ENCODE measurements at places on chromosomes 1 and 21. TPM values are rescaled to one million over a fixed set of nuclear protein-coding genes. Genes with fewer than 3 reads are reported as not detected.

DNA sequence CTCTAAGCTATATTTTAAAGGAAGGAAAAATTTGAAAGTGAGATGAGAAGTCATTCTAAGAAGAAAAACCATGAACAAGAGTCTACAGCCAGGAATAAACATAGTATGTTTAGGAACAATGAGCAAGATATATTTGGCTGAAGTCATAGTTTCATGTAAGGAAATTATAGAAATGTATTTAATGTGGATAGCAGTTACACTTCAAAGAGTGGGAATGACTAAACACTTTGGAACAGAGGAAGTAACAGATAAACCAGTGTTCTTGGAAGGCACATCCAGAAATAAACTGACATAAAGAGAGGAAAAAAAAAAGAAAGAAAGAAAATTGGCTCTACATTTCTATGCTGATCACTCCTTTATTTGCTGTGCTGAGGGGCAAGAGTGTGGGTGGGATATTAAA is 18.0 kb downstream of the C8A start:
- no peaks in the 10 kb centered on the region for H3K27me3 ChIP-seq
- no peaks in the 10 kb centered on the region for H3K36me3 ChIP-seq
- no peak overlapping the region for H3K27ac ChIP-seq
- H3K4me1 ChIP-seq: no peaks in the 10 kb centered on the region

DNA sequence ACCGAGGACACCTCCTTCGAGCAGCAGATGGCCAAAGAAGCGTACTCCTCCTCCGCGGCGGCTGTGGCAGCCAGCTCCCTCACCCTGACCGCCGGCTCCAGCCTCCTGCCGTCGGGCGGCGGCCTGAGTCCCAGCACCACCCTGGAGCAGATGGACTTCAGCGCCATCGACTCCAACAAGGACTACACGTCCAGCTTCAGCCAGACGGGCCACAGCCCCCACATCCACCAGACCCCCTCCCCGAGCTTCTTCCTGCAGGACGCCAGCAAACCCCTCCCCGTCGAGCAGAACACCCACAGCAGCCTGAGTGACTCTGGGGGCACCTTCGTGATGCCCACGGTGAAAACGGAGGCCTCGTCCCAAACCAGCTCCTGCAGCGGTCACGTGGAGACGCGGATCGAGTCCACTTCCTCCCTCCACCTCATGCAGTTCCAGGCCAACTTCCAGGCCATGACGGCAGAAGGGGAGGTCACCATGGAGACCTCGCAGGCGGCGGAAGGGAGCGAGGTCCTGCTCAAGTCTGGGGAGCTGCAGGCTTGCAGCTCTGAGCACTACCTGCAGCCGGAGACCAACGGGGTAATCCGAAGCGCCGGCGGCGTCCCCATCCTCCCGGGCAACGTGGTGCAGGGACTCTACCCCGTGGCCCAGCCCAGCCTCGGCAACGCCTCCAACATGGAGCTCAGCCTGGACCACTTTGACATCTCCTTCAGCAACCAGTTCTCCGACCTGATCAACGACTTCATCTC is 106.8 kb upstream of the VAMP3 start:
- H3K4me3 ChIP-seq: no peak overlapping the region
- H3K27ac ChIP-seq: no peak overlapping the region
- H3K36me3 ChIP-seq: no peaks in the 10 kb centered on the region
- H3K27me3 ChIP-seq: no peaks in the 10 kb centered on the region
- H3K4me1 ChIP-seq: no peaks in the 10 kb centered on the region

GRCh38 chr21:42038826-42039425 is 28.8 kb upstream of the ZBTB21 start:
- H3K27me3 ChIP-seq: no peaks in the 10 kb centered on the region
- peaks cover 24% of the 10 kb centered on the region for H3K4me1 ChIP-seq
- no peak overlapping the region for H3K4me3 ChIP-seq
- DNase-seq: peak; percentile 24
- H3K27ac ChIP-seq: peak overlapping the region; percentile 64

GRCh38 chr1:167911413-167911812 is 2.5 kb downstream of the ADCY10 start:
- no peaks in the 10 kb centered on the region for H3K27me3 ChIP-seq
- H3K4me3 ChIP-seq: no peak overlapping the region
- DNase-seq: no peak
- H3K4me1 ChIP-seq: peaks cover 12% of the 10 kb centered on the region
- H3K27ac ChIP-seq: peak overlapping the region; percentile 67

DNA sequence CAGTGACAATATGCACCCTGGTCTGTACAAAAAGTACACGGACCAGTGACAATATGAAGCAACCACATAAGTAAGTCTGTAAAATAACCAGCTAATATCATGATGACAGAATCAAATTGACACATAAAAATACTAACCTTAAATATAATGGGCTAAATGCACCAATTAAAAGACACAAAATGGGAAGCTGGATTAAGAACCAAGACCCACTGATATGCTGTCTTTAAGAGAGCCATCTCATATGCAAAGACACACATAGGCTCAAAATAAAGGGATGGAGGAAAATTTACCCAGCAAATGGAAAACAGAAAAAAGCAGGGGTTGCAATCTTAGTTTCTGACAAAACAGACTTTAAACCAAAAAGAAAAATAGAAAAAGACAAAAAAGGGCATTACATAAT is 70.4 kb upstream of the VCAM1 start:
- H3K4me3 ChIP-seq: no peak overlapping the region
- H3K27me3 ChIP-seq: peaks cover 11% of the 10 kb centered on the region
- DNase-seq: no peak
- H3K4me1 ChIP-seq: no peaks in the 10 kb centered on the region
- no peaks in the 10 kb centered on the region for H3K36me3 ChIP-seq
- no peak overlapping the region for H3K27ac ChIP-seq

DNA sequence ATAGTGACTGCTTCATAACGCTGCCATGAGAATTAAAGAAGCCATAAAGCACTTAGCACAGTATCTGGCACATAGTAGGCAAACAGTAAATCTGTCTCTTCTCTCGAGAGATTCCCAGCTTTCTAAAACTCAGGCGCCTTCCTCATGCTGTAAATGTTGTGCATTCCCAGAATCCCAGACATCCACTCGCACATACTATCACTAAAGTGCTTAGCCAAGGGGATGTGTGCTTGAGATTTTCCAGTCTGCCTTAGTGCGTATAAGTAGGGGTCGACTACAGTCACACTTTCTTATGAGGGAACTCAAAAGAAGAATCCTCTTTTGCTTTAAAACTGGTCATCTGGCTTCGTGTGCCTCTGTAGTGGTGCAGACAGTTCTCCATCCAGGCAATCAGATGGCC is 98.6 kb upstream of the SPATA6 start:
- peaks cover 11% of the 10 kb centered on the region for H3K27me3 ChIP-seq
- H3K4me1 ChIP-seq: peaks cover 7% of the 10 kb centered on the region
- H3K27ac ChIP-seq: no peak overlapping the region
- H3K4me3 ChIP-seq: no peak overlapping the region
- no peak for DNase-seq
- H3K36me3 ChIP-seq: no peaks in the 10 kb centered on the region

DNA sequence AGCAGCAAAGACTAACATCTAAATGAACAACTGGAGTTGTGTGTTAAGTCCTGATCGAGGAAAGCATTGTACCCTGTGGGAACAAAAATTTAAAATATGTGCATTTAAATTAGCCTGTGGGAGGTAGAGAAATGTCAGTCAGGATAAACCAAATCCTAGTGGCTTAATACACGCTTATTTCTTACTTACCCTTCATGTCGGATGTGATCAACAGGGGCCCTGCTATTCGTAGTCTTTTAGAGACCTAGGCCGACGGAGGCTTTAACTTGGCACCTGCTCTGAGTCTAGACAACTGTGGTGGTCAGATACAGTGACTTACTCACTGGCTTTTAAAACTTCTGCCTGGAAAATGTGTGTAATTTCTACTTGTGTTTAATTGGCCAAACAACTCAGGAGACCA is 10.2 kb downstream of the GSTM3 start:
- H3K27ac ChIP-seq: no peak overlapping the region
- no peak for DNase-seq
- H3K4me3 ChIP-seq: no peak overlapping the region
- H3K36me3 ChIP-seq: no peaks in the 10 kb centered on the region
- H3K27me3 ChIP-seq: no peaks in the 10 kb centered on the region

DNA sequence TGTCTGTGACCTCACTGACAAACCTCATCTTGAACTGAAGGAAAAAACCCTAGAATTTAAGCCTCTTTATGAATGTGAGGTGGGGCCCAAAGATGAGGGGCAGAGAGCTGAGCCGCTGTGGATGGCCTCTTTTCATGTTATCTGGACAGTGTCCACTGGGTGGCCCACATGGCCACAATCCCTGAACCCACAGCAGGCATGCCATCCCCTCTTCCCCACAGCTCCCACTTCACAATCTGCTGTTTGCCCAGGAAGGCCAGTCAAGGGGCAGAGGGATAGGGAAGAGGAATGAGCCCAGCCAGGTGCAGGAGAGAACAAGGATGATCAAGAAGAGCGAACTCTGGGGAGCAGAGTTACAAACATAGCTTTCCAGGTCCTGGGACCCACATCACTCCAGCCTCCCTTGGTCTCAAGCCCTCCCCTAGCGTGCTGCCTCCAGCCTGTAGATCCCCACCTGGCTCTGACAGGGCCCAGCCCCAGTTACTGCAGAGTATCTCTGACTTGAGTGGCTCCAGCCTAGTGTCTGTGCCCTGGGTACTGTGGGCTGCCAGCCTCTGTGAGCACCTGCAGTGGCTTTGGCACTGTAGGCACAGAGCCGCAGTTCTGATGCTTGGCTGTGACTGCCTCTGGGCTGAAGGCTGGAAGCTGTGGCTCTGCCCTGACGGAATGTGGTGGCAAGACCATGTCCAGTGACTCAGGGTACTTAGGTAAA is 1.9 kb upstream of the SLFNL1 start:
- H3K4me1 ChIP-seq: peaks cover 7% of the 10 kb centered on the region
- H3K27me3 ChIP-seq: no peaks in the 10 kb centered on the region
- peak; percentile 26 for DNase-seq
- peaks cover 64% of the 10 kb centered on the region for H3K36me3 ChIP-seq

DNA sequence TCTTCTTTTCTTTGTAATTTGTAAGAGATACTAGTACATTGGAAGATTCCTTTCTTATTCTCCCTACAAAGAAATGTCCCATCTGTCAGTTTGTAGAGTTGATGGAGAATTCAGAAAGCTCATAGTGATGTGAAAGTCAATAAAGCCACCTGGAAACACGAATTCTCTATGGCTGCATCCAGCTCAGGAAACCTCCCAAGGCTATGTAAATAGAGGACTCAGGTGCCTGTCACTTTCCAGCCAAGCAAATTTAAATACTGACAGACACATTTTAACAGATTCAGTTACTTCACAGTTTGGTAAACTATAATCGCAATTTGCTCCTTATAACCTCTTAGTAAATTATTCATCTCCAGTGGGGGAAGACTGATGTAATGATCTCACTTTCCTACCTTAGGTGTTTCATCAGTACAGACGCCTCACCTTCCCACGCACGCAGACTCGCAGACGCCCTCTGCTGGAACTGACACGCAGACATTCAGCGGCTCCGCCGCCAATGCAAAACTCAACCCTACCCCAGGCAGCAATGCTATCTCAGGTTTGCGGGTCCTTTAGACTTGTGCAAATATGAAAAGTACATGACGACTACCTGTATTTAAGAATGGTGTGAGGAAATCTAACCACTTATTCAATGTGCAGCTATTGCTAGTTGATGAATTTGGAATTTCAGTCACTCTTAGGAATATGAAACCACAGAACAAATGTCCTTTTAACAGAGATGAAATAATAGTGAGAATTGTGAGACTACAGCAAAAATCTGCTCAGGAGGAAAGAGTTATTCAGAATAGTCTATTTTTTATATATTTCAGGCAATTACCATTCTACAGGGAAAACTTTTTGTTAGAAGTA is 60.6 kb downstream of the PTPRC start:
- no peaks in the 10 kb centered on the region for H3K27me3 ChIP-seq
- H3K4me3 ChIP-seq: no peak overlapping the region
- no peaks in the 10 kb centered on the region for H3K36me3 ChIP-seq
- no peak overlapping the region for H3K27ac ChIP-seq
- peak; percentile 81 for DNase-seq

DNA sequence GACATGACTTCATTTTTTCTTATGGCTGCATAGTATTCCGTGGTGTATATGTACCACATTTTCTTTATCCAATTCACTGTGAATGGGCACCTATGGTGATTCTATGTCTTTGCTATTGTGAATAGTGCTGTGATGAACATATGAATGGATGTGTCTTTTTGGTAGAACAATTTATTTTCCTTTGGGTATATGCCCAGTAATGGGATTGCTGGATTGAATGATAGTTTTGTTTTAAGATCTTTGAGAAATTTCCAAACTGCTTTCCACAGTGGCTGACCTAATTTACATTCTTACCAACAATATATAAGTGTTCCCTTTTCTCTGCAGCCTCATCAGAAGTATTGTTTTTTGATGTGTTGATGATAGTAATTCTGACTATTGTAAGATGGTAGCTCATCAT is 361.7 kb upstream of the SGIP1 start:
- no peaks in the 10 kb centered on the region for H3K4me1 ChIP-seq
- H3K4me3 ChIP-seq: no peak overlapping the region
- peaks cover 66% of the 10 kb centered on the region for H3K27me3 ChIP-seq
- DNase-seq: no peak
- no peak overlapping the region for H3K27ac ChIP-seq

GRCh38 chr21:37784591-37785318 is 131.5 kb downstream of the KCNJ6 start:
- no peak for DNase-seq
- H3K4me3 ChIP-seq: no peak overlapping the region
- peaks cover 11% of the 10 kb centered on the region for H3K4me1 ChIP-seq
- no peak overlapping the region for H3K27ac ChIP-seq

- no peak for DNase-seq
- no peak overlapping the region for H3K4me3 ChIP-seq
- no peaks in the 10 kb centered on the region for H3K36me3 ChIP-seq
- peaks cover 6% of the 10 kb centered on the region for H3K4me1 ChIP-seq
- peaks cover 6% of the 10 kb centered on the region for H3K27me3 ChIP-seq
Measured at GRCh38 chr21:44253832-44254710, 7.6 kb downstream of the DNMT3L start.

- H3K27me3 ChIP-seq: peaks cover 8% of the 10 kb centered on the region
- H3K36me3 ChIP-seq: no peaks in the 10 kb centered on the region
- no peaks in the 10 kb centered on the region for H3K4me1 ChIP-seq
- DNase-seq: no peak
- H3K4me3 ChIP-seq: no peak overlapping the region
Measured at GRCh38 chr1:44401256-44402228, 3.5 kb upstream of the RNF220 start.

DNA sequence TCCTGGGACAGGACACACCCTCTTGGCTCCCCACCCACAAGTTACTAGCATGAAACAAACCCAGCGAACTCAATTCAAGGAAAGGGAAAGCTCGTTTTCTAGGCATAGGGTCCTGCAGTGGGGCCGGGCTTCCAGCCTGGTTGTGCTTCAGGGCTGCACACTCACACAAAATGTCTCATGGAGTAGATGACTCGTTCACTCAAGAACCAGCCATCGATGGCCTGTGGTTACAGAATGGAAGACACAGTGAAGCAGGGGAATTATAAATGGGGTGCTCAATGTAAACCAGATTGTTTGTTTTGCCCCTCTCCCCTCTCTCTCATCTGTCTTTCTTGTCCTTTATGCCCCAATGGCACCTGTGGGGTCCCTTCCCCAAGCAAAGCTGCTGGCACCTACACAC is 56.0 kb upstream of the COX20 start:
- H3K4me1 ChIP-seq: peaks cover 9% of the 10 kb centered on the region
- H3K27me3 ChIP-seq: no peaks in the 10 kb centered on the region
- H3K4me3 ChIP-seq: no peak overlapping the region
- H3K27ac ChIP-seq: no peak overlapping the region

GRCh38 chr1:63323865-63324778 is 1.8 kb downstream of the FOXD3 start:
- H3K27me3 ChIP-seq: no peaks in the 10 kb centered on the region
- no peaks in the 10 kb centered on the region for H3K36me3 ChIP-seq
- no peak overlapping the region for H3K27ac ChIP-seq
- H3K4me3 ChIP-seq: no peak overlapping the region

OR10J1 gene
- not detected for total RNA-seq

CYP4A11 gene
- total RNA-seq: not detected

FAM78B gene
- 1.5 TPM for total RNA-seq

MX2 gene
- not detected for total RNA-seq

DIO1 gene
- total RNA-seq: not detected

ZYG11A gene
- not detected for total RNA-seq

CCDC181 gene
- not detected for total RNA-seq

NUDT4B gene
- not detected for total RNA-seq
